NT2/D1 (cell line): ENCODE measurements at places on chromosomes 3 and 15.
A peak's percentile ranks its signal among the peaks of the same experiment; 100 is the strongest.

GRCh38 chr15:31349233-31350141 lies 22.9 kb downstream of the KLF13 start:
- no peak for DNase-seq

DNA sequence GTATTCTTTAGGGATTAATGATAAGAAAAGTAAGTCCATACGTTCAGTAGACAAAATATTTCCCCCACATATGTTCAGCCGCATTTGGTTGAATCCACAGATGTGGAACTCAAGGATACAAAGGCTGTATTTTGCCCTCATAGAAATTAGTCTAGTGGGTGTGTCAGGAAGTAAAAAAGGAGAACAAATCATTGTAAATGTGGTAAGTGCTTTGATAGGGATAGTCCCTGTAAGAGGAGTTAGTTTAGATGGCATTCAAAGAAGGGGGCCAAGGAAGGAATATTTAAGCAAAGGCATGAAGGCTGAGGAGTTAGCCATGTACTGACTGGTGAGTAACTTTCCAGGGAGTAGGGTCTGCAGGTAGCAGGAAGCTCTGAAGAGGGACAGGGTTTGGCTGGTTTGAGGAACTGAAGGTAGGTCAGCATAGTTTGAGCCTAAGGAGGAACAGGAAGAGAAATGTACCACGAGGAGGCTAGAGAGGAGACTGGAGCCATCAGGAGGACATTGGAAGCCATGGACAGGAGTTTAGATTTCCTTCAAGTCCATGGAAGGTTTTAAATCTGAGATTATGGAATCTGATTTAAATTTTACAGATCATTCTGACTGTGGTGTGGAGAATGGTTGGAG lies 98.8 kb downstream of the MME start:
- DNase-seq = no peak

DNA sequence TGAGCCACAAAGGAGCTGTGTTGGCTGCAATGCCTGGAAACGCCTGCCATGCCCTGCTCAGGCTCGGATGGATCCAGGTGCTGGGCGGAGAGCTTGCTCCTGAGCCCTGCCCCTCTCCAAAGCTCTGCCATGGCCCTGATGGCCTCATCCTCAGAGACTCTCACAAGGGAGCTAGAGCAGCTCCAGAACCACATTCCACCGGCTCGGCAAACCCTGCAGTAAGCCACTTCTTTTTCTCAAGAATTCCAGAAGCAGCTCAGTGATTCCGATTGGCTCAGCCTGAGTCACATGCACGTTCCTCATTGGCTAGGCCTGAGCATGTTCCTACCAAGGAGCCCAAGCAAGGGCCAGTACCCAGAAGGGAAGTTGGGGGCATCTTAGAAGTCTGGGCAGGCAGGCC lies 24.8 kb downstream of the TPRA1 start:
- DNase-seq = no peak

DNA sequence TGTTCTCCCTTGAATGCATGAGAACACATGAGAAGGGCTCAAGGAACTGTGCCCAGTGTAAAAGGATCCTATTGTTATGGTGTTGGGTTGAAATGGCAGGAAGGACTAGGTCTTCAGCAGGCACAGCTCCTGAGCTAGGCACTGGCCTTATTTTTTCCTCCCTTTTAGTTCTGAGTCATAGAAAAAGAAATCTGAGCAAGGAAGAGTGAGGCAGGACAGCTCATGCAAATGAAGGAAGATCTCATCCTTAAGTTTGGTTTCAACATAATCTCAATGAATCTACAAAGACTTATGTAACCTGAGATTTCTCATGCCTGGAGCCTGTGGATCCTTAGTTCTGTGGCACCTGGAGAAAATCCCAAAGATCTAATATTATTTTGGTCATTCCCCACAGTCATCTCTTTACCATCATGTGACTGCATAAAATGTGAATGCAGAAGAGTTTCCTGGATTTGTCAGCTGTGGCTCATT lies 188.6 kb upstream of the TBL1XR1 start:
- DNase-seq = no peak

DNA sequence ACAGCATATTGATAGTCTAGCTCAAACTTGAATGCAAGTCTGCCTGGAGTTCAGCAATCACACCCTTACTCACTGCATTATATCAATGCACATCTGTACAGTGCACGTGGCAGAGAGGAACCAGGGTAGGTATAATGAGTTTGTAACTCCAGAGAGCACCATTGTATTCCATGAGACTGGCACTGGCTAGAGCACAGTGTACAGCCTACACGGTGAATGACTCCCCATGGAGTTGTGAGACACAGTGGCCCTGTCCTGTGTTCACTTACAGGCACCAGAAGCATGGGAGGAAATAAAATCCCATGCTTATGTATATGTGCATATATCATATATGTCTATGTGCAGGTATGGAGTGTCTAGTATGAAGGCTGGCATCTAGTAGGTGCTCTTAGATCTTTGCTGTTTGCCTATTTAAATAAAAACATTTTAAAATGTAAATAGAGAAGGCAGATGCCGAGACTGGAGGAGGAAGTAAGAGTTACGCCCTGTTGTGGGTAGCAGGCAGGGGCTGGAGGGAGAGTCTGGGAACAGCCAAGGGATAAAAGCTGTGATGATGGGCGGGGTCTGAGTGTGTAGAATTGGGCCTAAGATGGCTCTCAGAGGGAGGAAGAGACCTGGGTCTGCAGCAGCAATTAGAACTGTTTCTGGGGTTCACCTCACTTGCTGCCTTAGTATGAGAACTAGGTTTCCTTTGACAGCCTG lies 360.7 kb upstream of the ICE2 start:
- DNase-seq = no peak

DNA sequence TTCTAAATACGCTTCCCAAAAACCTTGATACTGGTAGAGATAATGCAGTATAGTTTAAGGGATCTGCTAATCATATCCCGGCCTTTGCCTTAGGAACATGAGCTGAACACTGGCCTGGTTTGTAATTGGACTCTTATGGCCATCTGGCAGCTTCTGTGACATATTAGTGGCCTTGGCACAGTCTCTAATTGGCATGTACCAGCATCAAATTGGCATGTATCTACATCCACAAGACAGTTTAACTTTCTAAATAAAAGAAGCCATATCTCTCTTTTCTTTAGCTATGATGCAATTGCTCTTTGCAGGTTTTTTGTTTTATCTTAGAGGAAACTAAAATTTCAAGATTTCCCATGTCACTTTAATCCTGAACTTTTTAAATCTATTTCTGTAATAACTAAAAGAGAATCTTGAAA lies 44.6 kb upstream of the FILIP1L start:
- no peak for DNase-seq

DNA sequence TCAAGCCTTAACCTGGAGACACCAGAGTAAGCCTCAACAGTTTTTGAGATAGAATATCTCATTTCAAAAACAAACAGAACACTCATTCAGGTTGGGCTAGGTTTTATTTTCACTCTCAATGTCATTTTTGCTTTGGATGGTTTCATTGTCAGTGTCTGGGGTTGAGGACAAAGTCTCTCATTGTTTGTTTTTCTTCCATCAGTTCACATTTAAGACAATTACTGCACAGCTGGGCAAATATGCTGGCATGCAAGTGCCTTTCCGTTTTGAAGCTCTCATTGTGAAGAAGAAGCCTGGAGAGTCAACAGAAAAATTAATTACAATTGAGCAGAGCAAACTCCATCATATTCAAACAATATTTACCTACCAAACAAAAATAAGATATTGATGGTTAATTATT lies 1050.0 kb downstream of the TBL1XR1 start:
- no peak for DNase-seq

- no peak for DNase-seq
These were observed 45.1 kb downstream of the APH1B start for GRCh38 chr15:63322541-63322940.

DNA sequence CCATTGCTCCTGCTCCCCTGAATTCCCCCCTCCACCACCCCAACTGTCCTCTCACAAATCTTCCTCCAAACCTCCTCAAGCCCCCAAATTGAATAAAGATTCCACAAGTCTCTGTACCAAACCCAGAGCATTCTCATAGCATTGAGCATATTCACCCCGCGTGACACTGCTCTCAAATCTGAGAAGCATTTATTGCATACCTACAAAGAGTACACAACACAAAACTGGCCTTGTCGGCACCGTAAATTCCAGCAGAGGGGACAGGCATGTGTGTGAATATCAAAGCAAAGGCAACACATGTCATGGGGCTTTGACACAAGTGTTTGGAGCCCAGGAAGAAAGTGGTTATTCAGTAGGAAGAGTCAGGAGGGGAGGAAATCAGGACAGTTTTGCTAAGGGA lies 2.6 kb downstream of the CLDN18 start:
- no peak for DNase-seq

DNA sequence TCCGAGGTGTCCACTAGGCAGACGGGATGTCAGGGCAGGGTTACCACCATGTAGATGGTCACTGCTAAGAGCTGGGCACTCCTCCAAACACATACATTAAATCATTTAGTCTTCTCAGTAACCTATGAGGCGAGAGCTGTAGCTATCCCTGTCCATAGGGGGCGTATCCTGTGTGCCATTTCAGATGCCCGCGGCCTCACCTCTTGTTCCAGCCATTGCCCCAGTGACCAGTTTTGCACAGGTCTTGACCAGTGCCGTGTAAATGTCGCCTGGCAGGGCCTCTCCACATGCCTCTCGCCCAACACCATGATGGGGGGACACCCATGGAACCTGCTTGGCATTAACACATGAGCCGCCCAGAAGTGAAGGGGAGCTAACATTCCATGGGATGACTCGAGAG lies 20.8 kb upstream of the SRP14 start:
- DNase-seq = no peak

DNA sequence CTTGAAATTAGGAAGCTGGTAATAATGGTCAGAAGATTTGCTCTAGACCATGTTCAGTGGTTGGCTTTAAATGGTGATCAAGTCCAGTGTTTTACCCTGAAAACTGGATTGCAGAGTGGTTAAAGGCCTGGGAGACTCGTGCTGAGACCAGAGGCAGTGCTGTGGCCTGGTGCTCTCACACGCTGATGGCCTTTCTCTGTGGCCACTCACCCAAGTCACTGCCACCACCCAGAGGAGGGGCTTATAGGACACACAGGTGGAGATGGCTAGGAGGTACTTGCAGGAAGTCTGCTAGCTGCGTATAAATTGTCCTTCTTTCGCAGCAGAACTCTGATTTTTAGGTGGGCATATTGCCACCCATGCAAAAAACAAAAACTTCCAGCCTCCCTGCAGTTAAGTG lies 6.2 kb upstream of the EHD4 start:
- DNase-seq = no peak

- no peak for DNase-seq
These were observed 868 bp upstream of the GADL1 start for GRCh38 chr3:30895329-30895728.

- DNase-seq = no peak
These were observed 519.8 kb upstream of the MDFIC2 start for GRCh38 chr3:70832089-70832833.

- no peak for DNase-seq
These were observed 5.4 kb downstream of the FYCO1 start for GRCh38 chr3:45990181-45990580.

DNA sequence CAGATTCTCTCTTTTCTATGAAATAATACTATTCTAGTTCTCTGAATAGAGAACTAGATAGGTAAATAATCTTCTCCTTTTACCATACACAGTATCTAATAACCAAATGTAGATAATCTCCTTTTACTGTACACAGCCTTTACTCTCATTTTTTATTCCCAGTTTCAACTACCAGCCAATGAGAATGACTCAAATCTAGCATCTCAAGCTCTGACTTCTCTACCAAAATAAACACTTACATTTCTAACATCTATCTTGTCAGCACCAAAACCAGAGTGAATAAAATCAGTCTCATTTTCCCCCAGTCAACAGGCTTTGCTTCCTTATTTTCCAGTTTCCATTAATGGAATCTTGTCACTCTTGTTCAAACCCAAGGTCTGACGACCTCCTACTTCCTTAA lies 36.9 kb downstream of the LRRFIP2 start:
- no peak for DNase-seq

- DNase-seq = no peak
These were observed 101.6 kb downstream of the ERC2 start for GRCh38 chr3:56366641-56367162.

GRCh38 chr15:69608661-69609060 lies 156.0 kb downstream of the RPLP1 start:
- DNase-seq = no peak

- DNase-seq = no peak
These were observed 242.0 kb downstream of the TUSC7 start for GRCh38 chr3:116951610-116952009.

DNA sequence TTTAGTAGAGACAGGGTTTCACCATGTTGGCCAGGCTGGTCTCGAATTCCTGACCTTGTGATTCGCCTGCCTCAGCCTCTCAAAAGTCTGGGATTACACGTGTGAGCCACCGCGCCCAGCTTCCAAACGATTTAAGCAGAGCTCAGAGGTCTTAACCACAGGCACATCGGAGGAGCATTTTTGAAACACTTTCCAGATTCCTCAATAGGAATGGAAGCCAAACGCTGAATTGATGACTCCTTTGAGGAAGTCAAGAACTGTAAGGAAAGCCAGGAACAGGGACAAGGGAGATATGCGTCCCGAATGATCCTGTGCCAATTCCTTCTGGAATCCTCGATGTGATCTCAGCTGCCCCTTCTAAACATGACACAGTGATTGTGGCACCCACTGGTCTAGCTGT lies 40.0 kb downstream of the TRH start:
- no peak for DNase-seq

DNA sequence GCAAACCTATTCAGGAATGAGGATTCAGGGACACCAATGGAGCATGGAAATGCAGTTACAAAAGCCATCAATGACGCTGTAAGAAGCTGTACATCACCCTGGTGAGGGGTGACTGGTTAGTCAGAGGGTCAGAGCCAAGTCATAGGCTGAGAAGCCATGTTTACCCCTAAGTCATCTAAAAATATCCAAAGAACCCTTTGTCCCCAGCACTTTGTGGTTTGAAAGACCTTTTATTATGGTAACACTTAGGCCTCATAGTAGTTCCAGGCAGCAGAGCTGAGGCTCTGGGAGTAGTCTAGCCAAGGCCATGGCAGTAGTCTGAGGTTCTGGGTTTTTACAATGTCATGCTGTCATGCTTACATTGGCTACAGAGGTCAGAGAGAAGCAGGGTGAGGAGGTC lies 131.2 kb downstream of the CTNNB1 start:
- peak; percentile 70 for DNase-seq

GRCh38 chr3:12522721-12523120 lies 22.6 kb downstream of the MKRN2OS start:
- DNase-seq = no peak

- no peak for DNase-seq
These were observed 174.6 kb downstream of the ANXA2 start for GRCh38 chr15:60223176-60223575.

GRCh38 chr15:84888639-84889038 lies 4.2 kb downstream of the SLC28A1 start:
- no peak for DNase-seq

GRCh38 chr3:126960604-126960995 lies 22.3 kb upstream of the PLXNA1 start:
- no peak for DNase-seq
